ENCODE measurements at places on chromosomes 5 and 9. TPM values are rescaled to one million over a fixed set of nuclear protein-coding genes. Genes with fewer than 3 reads are reported as not detected.

The NRG2 gene
- 0.24 TPM for total RNA-seq

The CATSPER3 gene
- total RNA-seq, result not detected

DNA sequence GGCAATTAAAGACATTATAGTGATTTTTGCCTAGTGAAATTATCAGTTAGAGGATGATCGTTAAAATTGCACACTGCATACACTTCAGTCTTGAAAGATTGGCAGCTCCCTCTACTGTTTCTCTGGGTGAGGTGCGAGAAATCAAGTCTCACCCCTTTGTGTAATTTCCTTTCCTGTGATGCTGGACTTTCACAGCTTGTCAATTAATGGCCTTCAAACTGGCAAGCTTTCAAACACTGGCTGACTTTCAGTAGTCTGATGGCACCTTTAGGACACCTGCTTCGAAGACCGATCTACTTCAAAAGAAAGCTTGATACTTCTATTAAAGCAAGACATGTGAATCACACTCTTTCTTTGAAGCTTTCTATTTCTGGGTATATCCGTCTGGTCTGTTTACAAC lies 706.7 kb upstream of the PTPRD start:
- DNase-seq, result peak; percentile 2

GRCh38 chr5:671459-672328 lies 21.5 kb downstream of the TPPP start:
- DNase-seq, result peak; percentile 95

DNA sequence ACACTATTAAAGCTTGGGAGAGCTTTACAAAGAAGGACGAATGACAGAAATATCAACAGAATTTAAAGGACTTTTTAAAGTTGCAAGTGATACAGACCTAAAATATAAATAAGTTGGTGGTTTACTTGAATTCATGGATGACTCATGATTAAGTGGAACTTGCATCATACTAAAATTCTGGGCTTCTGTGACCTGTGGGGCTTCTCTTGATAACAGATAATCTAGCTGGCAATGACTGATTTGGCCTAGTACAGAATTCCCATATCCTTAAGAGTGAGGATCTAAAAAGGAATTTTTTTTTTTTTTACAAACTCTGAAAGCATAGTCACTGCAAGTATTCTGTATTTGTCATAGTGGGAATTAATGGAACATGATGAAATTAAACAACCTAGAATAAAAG lies 543.7 kb upstream of the SGCD start:
- DNase-seq, result no peak

DNA sequence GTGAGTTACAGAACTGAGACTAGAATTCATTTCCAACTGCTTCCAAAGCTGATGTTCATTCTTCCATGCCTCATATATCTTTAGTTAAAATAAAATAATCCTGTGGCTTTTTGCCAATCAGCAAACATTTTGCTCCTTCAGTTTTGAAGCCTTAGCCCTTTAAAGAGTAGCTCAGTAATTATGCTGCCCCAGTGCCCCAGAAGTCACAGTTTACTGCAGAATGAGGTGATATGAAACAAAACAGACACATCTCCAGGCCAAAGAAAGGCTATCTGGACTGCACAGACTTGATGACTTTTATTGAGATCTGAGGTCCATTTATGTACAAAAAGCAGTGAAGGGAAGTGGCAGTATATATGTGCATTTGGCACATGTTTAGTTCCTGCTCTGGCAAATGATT lies 285.8 kb upstream of the ZNF462 start:
- no peak for DNase-seq

DNA sequence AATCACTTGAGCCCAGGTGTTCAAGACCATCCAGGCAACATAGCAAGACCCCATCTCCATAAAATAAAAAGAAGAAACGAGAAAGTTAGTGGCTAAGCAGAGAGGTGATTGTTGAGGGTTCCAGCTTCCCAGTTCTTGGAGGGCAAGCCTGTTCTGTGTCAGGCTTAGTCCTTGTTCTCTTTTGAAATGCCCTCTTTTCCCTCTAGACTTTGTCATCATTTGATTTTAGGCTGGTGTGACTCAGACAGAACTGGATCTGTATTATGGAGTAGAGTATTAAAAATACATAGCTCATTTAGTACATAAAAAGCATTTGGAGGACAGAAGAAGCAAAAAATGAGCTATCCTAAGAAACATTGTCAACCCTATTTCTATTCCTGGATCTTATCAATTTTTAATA lies 159.4 kb downstream of the CD180 start:
- no peak for DNase-seq

- no peak for DNase-seq
Observed at GRCh38 chr5:109844695-109845094, 155.0 kb downstream of the MAN2A1 start.

GRCh38 chr5:11182441-11183080 lies 421.5 kb upstream of the DAP start:
- DNase-seq, result peak; percentile 60
